ENCODE measurements at places on chromosomes 5 and 9.

GRCh38 chr5:170148430-170149205, 42.9 kb downstream of the FOXI1 start:
- DNase-seq, result peak; percentile 11

GRCh38 chr9:131111854-131112311, 13.5 kb upstream of the NUP214 start:
- DNase-seq, result peak; percentile 86

- DNase-seq, result peak; percentile 21
Measured at GRCh38 chr5:160369990-160370712, at the start of gene C1QTNF2. TSS of gene C1QTNF2 (minus strand) at chr5:160370626. CDS start at chr5:160355011, 15,615 bp downstream.

DNA sequence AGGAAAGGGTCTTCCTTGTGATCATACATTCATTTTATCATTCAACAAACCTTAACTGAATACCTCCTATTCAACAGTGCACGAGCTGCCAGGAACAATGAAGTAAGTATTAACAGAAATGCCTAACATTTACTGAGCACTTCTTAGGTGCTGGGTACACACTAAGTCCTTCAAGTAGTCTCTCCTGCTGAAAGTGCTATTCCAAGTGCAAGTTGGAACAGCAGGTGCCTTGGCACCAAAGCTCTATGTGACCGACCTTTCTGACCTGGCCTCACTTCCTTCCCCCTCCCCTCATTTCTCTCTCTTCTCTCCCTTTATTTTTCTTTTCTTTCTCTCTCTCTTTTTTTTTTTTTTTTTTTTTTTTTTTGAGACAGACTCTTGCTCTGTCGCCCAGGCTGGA, 94.5 kb downstream of the GRIA1 start:
- DNase-seq, result no peak

DNA sequence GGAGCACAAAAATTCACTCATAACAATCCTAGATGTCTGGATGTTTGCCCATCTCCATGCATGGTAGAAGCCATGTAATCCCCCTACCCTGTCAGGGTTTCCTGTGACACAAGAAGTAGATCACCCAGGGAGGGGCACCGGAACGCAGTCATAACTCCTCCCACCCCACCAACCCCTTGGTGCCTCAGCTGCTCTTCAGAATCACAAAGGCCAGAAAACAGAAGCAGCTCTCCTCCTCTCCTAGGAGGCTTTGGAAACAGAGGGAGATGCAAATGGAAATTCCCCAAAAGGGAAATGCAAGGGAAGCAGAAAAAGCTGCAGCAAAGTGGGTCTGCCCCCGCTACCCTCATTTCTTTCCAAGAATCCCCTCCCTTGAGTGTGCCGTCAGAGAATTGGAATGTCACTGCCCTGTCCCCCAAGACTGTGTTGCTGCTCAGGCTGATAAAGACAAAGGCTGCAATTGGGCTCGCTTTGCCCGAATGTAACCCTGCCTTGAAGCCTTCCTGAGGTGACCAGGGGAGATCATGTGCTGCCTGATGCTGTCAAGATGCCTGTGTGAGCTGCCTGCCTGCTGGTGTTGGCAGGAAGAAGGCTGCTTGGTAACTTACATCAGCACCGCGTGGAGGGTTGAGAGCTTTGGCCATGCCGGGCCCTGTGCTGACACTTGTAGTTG, 65.5 kb upstream of the ABCA1 start:
- DNase-seq, result no peak

- no peak for DNase-seq
Measured at GRCh38 chr5:59543821-59544442, 349.6 kb downstream of the PDE4D start.

DNA sequence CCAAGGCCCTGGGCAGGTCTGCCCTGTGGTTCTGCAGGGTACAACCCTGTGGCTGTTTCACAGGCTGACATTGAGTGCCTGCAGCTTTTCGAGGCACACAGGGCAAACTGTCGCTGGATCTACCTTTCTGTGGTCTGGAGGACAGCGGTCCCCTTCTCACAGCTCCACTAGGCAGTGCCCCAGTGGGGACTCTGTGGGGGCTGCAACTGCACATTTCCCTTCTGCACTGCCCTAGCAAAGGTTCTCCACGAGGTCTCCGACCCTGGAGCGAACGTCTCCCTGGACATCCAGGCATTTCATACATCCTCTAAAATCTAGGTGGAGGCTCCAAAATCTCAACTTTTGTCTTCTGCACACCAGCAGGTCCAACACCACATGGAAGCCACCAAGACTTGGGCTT, 1645.2 kb upstream of the CDH6 start:
- no peak for DNase-seq

DNA sequence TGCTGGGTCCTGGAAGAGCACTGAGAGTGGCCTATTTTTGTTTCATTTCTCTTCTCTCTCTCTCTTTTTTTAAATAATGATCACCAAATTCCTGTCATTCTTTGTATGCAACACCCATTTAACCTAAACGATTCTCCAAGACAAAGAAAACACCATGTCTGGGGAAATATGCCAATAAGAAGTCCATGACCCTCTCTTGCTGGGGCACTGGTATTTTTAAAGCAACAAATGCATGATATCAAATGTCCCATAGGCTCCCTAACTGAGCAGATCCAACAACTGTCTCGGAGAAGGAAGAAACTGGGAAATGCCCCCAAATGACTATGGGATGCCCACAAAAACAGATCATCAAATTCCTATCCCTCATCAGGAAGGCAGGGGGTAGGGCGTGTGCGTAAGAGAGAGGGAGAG, 567.4 kb downstream of the CCDC171 start:
- no peak for DNase-seq

DNA sequence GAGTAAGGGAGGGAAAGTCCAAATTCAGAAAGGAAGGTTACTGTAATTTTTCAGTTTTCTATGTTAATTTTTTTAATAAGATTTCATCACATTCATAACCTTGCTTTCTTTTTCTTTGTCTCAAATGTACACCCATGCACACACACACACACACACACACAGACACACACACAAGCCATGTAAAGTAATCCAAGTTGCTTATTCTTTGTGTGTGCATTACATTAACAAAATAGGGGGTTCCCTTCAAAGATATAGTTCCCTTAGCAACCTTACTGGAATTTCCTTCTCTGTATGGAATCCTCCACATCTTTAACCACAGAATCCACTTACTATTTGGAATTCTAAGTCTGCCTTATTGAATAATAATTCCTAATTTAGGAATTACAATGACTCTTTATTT, 32.7 kb downstream of the ZNF366 start:
- DNase-seq, result no peak

DNA sequence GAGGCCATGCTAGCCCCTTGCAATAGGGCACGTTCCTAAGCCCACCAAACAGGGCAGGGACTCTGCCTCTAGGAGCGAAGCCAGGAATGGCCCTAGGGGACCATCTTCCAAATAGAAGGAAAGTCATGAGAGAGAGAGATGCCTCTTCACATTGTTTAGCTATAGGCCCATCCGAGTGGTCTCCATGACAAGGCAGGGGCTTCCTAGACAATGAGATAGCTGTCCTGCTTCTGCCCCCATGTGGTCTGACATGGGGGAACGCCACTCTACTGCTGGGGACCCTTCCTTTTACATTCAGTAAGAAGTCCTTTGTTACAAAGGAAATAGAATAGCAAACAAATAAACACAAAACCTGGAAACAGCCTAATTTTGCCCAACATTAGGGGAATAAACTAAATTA, 17.9 kb upstream of the KIF4B start:
- no peak for DNase-seq

DNA sequence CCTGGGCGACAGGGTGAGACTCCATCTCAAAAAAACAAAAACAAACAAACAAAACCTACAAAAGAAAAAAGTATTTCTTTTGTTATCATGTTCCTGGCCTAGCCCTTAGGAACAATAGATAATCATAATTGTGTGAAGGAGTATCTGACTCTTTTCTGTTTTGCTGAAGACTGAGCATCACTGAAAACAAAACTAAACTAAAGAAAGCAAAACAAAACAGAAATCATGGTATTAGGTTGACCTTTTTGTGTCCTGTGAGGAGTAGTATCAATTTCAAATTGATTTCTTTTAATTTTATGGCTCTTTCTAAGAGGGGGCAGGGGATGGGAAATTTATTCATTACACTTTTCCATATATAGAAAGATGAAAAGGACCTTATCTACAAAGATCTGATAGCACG, 246.0 kb downstream of the YTHDC2 start:
- DNase-seq, result no peak

GRCh38 chr5:16713386-16713928, 96.7 kb upstream of the RETREG1 start:
- DNase-seq, result peak; percentile 58

Data from anterior cingulate cortex (tissue), 58 donors.